ENCODE measurements at places on chromosomes 7 and 10.

- no peak for DNase-seq
Observed at GRCh38 chr7:25625306-25625992, 397.2 kb upstream of the NPVF start.

- no peak for DNase-seq
Observed at GRCh38 chr7:2524808-2525657, 5.5 kb downstream of the LFNG start.

- no peak for DNase-seq
Observed at GRCh38 chr10:69057261-69057950, 30.5 kb upstream of the SRGN start.

DNA sequence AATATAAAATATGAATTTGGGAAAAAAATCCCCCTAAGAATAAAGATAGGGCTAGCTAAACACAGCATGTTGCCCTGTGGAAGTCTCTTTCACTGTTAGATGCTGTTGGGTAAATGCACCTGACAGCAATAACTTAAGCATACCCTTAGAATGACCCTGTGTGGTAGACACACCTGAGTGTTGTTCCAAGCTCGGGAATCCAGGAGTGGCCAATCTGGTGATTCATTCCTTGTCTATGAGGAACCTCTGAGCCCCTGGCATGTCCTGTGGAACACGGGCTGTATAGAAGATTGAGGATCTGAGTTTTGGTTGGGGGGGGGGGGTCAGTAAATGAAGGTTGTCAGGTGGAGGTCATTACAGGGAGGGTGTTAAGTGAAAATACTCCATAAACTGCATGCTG is 730.0 kb upstream of the IGFBP3 start:
- no peak for DNase-seq

DNA sequence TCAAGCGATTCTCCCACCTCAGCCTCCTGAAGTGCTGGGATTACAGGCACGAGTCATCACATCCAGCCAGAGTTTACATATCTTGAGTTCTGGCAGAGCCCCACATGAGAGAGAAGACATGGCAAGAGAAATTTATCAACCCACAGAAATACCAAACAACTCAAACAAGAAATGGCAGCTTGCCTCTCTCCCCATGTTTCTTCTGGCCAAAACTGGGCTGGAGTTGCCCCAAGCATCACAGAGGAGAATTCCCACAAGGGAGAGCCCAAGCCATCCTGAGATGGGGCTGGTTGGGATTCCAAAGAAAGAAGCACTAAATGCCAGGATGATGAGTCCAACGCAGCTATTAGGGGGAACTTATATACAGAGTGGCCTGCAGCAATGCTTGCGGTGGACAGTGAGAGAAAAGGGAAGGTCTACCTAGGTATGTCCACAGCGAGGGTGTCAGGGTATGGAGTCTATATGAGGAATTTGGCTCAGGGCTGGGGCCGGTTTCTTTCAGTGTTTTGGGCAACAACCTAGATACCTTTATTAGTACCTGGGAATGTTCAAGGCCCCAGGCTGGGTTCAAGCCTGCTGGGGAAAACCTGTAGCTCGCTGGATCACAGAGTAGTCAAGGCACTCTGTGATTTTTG is 14.5 kb upstream of the PAX4 start:
- no peak for DNase-seq

GRCh38 chr10:45439873-45440272 is 65.9 kb downstream of the ALOX5 start:
- no peak for DNase-seq

- no peak for DNase-seq
Observed at GRCh38 chr10:80200259-80200658, 5.1 kb downstream of the ANXA11 start.

DNA sequence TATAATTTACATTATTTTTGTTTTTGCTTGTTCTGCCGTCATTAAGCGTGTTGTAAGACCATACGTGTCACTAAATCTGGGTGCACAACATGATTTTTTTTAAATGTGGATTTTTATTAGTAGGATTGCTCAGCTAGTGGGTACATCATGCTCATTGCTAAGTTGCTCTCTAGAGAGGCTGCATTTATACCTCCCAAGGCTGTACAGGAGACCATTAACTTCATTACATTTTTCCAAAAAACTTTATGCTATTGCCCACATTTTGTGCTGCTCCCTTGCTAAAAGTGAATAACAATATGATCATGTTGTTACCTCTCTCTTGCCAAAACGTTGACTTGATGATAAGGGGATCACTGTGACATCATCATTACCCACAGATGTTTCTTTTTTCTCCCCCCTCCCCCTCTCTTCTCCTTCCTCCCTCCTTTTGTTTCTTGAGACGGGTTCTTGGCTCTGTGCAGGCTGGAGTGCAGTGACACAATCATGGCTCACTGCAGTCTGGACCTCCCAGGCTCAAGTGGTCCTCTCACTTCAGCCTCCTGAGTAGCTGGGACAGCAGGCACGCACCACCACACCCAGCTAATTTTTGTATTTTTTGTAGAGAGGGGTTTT is 65.1 kb downstream of the BMPR1A start:
- no peak for DNase-seq

DNA sequence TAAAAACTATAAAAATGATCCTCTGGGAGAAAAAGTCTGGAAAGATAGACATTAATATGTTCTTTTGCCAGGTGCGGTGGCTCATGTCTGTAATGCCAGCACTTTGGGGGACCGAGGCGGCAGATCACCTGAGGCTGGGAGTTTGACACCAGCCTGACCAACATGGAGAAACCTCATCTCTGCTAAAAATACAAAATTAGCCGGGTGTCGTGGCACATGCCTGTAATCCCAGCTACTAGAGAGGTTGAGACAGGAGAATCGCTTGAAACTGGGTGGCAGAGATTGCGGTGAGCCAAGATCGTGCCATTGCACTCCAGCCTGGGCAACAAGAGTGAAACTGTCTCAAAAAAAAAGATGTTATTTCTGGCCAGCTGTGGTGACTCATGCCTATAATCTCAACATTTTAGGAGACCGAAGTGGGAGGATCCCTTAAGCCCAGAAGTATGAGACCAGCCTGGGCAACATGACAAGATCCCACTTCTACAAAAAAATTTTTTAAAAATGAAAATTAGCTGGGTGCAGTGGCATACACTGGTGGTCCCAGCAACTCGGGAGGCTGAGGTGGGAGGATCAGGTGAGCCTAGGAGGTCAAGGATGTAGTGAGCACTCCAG is 101.9 kb upstream of the LRRN3 start:
- no peak for DNase-seq

GRCh38 chr7:158917818-158918217 is 61.5 kb downstream of the DYNC2I1 start:
- no peak for DNase-seq

GRCh38 chr10:113959383-113959760 is 84.3 kb upstream of the ADRB1 start:
- no peak for DNase-seq

DNA sequence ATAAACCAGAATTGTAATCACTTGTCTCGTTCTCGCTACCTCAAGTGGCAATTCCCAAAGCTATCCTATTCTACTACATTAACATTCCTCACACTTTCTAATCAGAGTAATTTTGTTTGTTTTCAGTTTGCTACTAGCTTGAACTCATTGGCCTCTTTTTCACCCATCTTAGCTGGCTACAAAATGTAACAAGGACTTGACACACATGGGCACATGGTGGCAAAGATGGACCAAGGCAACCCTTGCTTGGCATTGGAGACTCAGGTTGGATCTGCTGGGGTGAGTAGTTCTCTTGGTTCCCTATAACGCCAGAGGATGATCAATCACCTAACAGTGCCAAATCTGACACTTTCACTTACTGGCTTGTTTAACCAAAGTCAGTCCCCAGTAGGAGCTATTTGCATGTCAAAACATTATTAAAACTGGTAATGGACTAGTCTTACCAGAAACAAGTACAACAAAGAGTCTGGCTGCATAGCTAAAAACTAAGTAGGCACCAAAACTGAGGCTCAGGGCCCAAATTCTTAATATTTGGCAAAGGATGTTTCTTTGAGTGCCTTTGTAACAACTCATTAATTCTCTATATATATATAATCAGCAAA is 1.9 kb downstream of the USP6NL start:
- no peak for DNase-seq

DNA sequence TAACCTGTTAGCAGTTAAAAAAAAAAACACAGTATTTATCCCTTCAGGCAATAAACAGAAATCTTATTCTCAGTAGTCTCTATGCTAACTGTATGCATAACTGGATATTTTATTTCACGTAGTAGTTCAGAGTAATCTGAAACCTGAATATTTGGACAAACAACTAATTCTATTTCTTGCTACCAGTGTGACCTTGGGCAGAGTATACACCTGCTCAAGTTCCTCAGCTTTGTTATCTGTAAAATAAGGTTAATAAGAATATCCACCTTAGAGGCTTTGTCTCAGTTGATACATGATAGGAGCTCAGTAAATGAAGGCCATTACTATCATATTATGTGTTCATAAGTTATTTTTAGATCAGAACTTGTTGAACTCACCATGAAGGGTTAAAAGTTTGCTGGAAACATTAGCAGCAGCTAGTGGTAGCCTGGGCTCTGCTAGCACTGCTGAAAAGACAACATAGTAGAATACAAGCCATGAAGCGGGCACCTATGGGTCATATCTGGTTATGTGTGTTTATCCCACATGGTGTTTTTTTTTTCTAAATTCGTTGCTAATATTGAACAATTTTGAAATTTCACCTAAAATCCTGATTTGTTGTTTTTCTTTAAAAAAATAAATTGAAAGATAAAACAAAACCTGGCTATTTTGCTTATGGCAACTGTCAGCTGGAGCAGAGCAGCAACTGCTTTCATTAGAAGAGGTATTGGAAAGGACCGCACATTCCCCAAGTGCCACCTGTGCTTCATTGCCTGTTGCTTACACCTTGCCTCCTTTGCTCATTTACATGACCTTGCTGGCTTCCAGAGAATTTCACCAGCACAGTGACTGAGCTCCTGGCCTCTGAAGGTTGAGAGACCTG is 303.0 kb downstream of the PRKG1 start:
- DNase-seq, result no peak

DNA sequence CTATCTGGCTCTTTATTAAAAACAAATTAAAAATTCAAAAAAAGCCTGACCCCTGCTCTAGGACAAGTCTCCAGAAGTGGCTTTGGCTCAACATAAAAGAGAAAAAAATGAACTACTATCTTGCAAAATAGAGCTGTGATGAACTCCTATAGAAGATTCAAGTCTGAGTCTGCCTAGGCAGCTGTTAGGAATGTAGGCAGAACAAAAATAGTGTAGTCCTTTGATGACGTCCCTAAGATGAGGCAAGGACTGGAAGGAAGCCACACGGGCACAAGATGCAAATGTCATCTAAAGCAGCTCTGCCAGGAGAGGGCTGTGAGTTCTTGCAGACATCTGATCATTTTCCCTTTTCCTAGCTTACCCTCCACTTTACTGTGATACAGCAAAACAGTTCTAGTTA is 20.5 kb downstream of the ASNS start:
- no peak for DNase-seq

GRCh38 chr10:114257498-114257897 is 18.4 kb downstream of the VWA2 start:
- no peak for DNase-seq

- no peak for DNase-seq
Observed at GRCh38 chr10:6171881-6172695, 30.6 kb upstream of the PFKFB3 start.

DNA sequence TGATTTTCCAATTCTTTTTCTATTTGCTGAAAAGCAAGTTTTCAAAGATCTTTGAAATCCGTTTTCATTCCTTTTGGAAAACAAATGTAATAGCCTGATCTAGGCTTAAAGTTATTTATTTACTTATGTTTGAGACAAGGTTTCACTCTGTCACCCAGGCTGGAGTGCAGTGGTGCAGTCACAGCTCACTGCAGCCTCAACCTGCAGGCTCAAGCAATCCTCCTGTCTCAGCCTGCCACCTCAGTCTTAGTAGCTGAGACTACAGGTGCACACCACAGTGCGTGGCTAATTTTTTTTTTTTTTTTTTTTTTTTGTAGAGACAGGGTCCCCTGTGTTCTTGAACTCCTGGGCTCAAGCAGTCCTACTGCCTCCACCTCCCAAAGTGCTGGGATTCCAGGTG is 4.6 kb downstream of the ST7 start:
- DNase-seq, result no peak

GRCh38 chr7:133976140-133976539 is 151.0 kb upstream of the LRGUK start:
- no peak for DNase-seq

- DNase-seq, result no peak
Observed at GRCh38 chr10:73969224-73969841, 28.6 kb upstream of the VCL start.

DNA sequence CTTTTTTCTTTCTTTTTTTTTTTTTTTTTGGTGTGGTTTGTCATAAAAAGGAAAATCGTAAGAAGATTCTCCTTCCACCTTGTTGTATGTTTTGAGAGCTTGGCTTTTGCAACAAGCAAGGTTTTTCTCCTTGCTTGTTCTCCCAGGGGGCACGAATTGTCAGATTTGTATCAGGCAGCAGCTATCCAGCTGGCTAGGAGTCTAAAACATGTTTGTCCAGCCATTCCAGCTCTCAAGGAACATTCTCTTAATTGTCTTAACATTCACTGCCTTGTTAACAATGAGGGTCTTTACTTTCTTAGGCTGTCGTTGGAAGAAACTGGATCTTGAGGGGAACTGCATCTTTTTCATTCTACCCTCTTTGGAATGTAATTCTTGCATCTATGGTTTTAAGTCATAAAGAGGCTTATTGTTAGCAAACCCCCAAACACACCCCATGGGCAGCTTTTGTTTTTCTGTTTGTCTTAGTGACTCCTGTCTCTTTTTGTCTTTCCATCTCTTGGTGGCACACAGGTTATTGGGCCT is 14.6 kb downstream of the SHTN1 start:
- no peak for DNase-seq

DNA sequence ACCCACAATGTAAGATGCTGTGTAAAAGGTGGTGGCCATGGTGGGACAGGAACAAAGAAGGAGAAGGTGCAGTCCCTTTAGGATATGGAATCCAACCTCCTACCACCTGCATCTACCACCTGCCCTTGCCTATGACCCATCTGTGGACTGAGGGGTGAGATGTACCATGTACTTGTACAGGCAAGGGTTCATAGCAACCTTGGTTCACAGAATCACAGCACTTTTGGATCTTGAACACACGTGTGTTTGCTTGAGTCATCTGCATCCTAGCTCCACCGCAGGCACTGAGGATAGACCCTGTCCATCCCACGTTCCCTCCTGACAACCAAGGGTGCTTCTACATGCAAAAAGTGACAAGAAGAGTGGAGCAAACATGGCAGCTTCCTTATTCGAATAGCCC is 162.3 kb downstream of the GFRA1 start:
- no peak for DNase-seq

GRCh38 chr10:343231-344220 is 208.3 kb downstream of the ZMYND11 start:
- no peak for DNase-seq

- no peak for DNase-seq
Observed at GRCh38 chr10:12978891-12979290, 22.6 kb downstream of the CCDC3 start.

GRCh38 chr7:87918740-87919139 is 15.3 kb upstream of the ADAM22 start:
- DNase-seq, result no peak

GRCh38 chr10:77859200-77859864 is 67.2 kb downstream of the DLG5 start:
- DNase-seq, result no peak

- DNase-seq, result no peak
Observed at GRCh38 chr7:110856704-110857103, 234.2 kb upstream of the LRRN3 start.

- no peak for DNase-seq
Observed at GRCh38 chr7:90692947-90693346, 96.8 kb downstream of the CDK14 start.
